Ascending aorta (tissue), 2 donors: ENCODE measurements at places on chromosomes 1 and 21. TPM values are rescaled to one million over a fixed set of nuclear protein-coding genes. Genes with fewer than 3 reads are reported as not detected.

The KRTAP13-2 gene
- not detected for total RNA-seq

The ALX3 gene
- total RNA-seq: not detected

The GNG4 gene
- not detected for total RNA-seq

The SEC16B gene
- 8.6 TPM for total RNA-seq

The KRTAP26-1 gene
- not detected for total RNA-seq

The SFN gene
- total RNA-seq: 17.8 TPM

The HHIPL2 gene
- total RNA-seq: not detected

The LHX4 gene
- total RNA-seq: not detected

The MCOLN3 gene
- total RNA-seq: 0.32 TPM

DNA sequence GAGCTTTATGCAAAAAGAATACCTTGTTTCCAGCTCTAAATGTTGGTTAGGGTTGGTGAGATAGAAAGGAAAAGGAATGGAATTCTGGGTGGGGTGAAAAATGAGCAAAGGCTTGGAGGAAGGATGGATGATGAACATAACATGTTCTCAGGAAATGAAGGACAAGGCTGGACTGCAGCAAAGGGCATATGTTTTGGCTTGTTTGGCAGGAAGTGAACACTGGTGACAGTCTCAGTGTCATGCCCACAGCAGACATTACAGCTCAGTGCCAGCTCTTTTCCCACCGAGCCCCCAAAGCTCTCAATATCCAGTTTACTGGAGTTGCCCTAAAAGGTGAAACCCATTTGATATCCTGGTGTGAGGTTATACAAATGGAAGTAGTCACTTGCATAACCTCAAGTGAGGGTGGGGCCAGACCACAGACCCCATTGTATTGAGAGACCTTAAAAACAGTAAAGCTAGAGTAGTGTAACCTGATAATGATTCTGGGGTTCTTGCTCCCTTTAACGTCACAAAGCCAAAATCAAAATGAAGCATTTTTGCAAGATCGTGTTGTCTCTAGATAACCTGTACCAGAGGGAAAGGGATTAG, 270.6 kb downstream of the NFIA start:
- no peak for DNase-seq
- H3K4me3 ChIP-seq: no peak overlapping the region
- peaks cover 6% of the 10 kb centered on the region for H3K36me3 ChIP-seq
- no peaks in the 10 kb centered on the region for H3K27me3 ChIP-seq
- no peak overlapping the region for H3K27ac ChIP-seq

GRCh38 chr1:55078470-55078869, 39.1 kb downstream of the PCSK9 start:
- H3K4me3 ChIP-seq: no peak overlapping the region
- no peaks in the 10 kb centered on the region for H3K27me3 ChIP-seq
- H3K27ac ChIP-seq: no peak overlapping the region

DNA sequence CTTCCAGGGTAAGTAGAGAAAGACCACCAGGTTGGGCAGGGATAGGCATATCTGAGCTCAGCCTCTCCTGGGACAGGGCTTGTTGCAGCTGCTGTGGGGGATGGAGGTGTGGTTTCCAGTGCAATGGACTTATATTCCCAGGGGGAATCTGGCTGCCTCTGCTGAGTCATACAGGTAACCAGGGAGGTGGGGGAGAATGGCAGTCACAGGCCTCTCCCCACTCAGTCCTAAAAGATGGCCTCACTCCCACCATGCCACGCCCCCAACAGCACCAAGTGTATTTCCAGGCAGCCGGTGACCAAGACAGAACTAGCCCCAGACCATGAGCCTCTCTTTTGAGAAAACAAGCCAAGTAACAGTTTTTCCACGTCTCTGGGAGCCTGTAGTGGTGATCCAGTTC, 1240.7 kb downstream of the BRINP3 start:
- H3K4me1 ChIP-seq: no peaks in the 10 kb centered on the region
- no peaks in the 10 kb centered on the region for H3K36me3 ChIP-seq
- H3K27me3 ChIP-seq: no peaks in the 10 kb centered on the region
- no peak overlapping the region for H3K4me3 ChIP-seq
- H3K27ac ChIP-seq: no peak overlapping the region

GRCh38 chr1:226223786-226224244, 351 bp downstream of the MIXL1 start:
- no peaks in the 10 kb centered on the region for H3K36me3 ChIP-seq
- no peaks in the 10 kb centered on the region for H3K27me3 ChIP-seq
- H3K27ac ChIP-seq: no peak overlapping the region
- H3K4me1 ChIP-seq: no peaks in the 10 kb centered on the region
- H3K4me3 ChIP-seq: peak overlapping the region; percentile 65
- DNase-seq: no peak

DNA sequence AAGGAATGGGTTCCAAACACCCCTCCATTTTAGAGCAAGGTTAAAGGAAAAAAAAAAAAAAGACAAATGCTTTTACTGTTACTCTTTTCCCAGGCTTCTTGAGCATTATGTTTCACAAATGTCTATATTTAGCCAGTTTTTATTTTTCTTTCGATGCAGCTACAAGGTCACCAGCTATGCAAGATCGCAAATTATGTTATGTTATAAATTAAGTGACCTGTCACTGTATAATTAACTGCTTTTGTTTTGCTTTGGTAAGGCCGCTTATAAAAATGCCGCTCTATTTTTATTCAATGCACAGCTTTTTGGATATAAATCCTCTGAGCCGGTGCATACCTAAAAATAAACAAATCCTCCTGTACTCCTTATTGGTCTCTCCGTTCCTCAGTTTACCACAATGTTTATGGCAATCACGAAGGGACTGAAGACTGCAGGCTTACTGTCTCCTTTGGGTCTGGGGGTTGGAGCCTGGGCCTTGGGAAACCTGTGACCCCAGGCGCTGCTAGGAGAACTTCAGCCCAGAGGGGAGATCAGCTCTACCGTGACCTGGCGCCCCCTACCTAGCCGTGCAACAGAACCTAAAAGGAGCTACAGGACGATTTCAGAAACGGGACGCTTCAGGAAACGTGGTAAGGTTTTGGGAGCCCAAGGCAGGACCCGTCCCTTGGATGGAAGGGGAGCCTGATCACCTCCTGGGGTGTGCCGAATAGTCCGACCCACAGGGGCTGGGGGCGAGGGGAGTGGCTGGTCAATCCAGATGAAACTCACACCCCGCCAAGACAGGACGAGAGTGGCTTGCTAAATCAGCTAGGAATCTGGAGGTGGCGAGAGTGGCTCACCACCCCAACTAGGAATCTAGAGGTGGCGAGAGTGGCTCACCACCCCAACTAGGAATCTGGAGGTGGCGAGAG, 101.2 kb upstream of the CD55 start:
- no peak overlapping the region for H3K4me3 ChIP-seq
- H3K27me3 ChIP-seq: no peaks in the 10 kb centered on the region
- H3K36me3 ChIP-seq: no peaks in the 10 kb centered on the region
- H3K4me1 ChIP-seq: no peaks in the 10 kb centered on the region

- peaks cover 3% of the 10 kb centered on the region for H3K36me3 ChIP-seq
- peaks cover 5% of the 10 kb centered on the region for H3K4me1 ChIP-seq
- DNase-seq: no peak
- no peaks in the 10 kb centered on the region for H3K27me3 ChIP-seq
- no peak overlapping the region for H3K27ac ChIP-seq
- H3K4me3 ChIP-seq: no peak overlapping the region
Measured at GRCh38 chr1:213017447-213018273, 2.0 kb upstream of the ANGEL2 start.
